ENCODE measurements at places on chromosomes 5 and 9. TPM values are rescaled to one million over a fixed set of nuclear protein-coding genes. Genes with fewer than 3 reads are reported as not detected.

Gene IGFBPL1
- total RNA-seq = 2.2 TPM

Gene TAF11L10
- not detected for total RNA-seq

Gene PTTG1
- 27.0 TPM for total RNA-seq

Gene ROPN1L
- total RNA-seq = not detected

All from stomach (tissue), 19 donors.